ENCODE measurements at places on chromosomes 4 and X.

DNA sequence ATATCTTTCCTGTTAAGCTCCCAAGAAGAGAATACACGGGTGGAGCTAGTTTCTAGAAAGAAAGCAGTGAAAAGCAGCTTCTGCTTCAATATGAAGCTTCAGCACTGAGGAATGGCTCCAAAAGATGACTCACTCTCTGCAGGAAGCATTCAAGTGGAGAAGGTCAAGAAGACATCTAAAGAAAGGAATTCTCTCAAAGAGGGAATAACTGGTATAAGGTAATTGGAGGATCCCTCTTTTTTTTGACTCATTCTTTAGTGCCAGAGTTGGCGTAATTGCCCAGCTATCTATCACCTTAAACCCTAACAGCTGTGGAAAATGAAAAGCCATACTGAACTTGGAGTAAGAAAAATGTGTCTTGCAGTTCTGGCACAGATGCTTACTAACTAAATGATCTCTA, 3.5 kb downstream of the EDA2R start:
- no peak for DNase-seq

DNA sequence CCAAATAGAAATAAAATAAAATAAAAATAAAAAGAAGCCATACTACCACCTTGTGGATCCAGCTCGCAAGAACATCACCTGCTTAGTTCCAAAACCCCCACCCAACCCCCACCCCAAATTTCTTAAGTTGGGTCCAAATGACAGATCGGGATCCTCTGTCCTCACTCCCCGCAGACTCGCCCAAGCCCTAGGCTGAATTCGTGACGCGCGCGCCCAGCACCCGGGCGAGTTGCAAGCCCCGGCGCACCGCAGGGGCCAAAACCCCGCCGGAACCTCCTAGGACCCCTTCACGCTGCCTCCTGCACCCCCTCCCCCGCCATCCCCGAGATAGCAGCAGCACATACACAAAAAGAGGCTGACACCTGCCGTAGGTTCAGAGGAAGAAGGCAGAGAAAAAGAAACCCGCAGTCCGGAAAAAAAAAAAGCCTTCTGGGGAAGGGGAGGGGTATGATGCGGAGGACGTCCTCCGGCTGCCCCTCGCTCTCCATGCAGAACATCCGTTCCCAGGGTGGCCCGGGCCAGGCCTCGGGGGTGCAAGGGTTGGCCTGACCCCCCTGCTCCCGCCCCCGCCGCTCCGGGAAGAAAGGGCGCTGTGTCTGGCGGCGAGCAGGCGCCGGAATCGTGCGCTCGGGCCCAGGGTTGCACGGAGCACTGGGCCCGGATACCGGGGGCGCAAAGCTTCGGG, 2.6 kb downstream of the NLGN4X start:
- DNase-seq = no peak

DNA sequence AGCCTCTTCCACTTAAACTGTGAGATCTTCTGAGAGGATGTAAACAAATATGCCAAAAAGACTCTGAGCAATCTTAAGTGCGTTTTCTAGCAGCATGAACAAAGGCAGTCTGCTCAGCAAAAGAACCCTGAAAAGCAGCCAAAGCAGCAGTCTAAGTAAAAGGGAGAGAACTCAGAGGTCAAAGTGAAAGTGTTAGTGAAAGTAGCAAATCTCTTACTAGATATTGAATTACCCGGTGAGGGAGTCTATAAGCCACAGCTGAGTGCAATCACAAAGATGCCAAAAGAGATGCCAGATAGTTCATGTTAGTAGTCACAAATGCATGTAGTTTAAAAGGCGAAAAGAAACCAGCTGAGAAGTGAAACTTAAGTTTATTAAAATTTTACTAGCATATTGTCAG, 7.9 kb upstream of the GNRHR start:
- DNase-seq = no peak

GRCh38 chr4:168487282-168488035, 7.2 kb upstream of the DDX60L start:
- DNase-seq = no peak

- no peak for DNase-seq
Measured at GRCh38 chr4:16114546-16114945, 30.7 kb upstream of the PROM1 start.

GRCh38 chr4:141654098-141654497, 17.7 kb downstream of the IL15 start:
- no peak for DNase-seq

DNA sequence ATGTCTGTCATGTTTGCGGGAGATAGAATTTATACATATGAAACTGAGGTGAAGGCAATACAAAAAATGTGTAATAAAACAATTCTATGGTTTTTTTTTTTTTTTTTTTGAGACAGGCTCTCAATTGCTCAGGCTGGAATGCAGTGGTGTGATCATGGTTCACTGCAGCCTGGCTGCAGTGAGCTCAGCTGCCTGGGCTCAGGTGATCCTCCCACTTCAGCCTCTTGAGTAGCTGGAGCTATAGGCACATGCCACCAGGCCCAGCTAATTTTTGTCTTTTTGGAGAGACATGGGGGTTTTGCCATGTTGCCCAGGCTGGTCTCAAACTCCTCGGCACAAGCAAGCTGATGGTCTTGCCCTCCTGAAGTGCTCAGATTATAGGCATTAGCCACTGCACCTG, 10.1 kb downstream of the RADX start:
- DNase-seq = no peak

GRCh38 chr4:149951152-149951900, 126.9 kb upstream of the DCLK2 start:
- DNase-seq = no peak

- DNase-seq = no peak
Measured at GRCh38 chr4:71293705-71294104, 45.1 kb upstream of the SLC4A4 start.

All from CD4-positive, alpha-beta T cell treated with Interleukin-15 for 1 hour (primary cell).